A549 (cell line): ENCODE measurements at places on chromosomes 7 and 10.
A peak's percentile ranks its signal among the peaks of the same experiment; 100 is the strongest.

DNA sequence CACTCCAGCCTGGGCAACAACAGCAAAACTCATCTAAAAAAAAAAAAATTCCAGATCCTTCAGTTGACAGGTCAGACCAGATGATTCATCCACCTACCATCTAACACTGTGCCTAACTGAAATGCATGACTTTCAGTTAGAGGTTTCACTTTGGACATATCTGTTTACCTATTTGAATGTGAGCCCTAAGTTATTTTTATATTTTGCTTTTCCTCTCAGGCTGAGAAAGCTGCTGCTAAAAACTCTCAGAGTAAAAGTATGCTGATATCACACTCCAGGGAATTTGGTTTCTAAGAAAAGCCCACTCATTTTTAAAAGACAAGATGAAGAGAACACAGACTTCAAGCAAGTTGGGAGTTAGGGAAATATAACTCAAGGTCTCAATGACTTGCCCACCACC, 126.0 kb downstream of the SGMS1 start:
- peak; percentile 2 for DNase-seq

DNA sequence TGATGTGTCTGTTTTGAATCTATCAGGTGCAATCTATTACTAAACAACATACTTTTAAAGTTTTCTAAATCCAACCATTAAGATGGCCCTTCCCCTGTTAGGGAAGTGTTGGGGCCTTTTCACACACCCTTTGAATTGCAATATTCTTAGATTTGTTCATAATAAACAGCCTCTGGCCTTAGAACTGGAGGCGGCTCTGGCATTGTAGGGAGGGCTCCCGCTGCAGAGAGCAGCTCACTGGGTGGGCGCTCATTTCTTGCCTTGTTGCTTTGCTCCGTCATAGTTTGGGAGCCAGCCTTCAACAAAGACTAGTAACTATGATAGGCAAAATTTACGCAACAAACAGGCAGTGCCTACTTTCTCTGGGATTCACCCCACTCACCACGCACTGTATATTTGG, 4.2 kb upstream of the HOXA10 start:
- no peak for DNase-seq

GRCh38 chr10:36066102-36066501, 424.0 kb upstream of the FZD8 start:
- no peak for DNase-seq

- no peak for DNase-seq
These were observed 39.3 kb downstream of the RABGEF1 start for GRCh38 chr7:66779669-66780409.

- no peak for DNase-seq
These were observed 38.1 kb downstream of the TSPAN12 start for GRCh38 chr7:120819861-120820260.

GRCh38 chr10:123945325-123945920, 53.8 kb upstream of the CPXM2 start:
- peak; percentile 29 for DNase-seq

DNA sequence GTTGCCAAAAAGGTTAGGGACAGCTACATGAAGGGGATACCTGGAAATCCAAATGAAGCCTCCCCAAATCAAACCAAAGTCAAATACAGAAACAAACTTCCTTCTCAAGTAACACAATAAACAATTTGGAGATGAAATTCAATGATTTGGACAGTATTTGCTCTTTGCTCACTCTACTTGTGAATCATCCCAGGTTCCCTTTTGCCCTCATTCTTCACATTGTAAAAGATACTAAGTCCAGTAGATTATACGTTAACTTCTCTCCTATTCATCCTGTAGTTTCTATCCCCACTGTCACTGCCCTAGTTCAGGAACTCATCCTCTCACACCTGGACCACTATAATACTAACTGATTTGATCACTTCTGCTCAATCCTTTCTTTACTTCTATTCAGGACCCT, 28.3 kb downstream of the FZD1 start:
- DNase-seq, result no peak

DNA sequence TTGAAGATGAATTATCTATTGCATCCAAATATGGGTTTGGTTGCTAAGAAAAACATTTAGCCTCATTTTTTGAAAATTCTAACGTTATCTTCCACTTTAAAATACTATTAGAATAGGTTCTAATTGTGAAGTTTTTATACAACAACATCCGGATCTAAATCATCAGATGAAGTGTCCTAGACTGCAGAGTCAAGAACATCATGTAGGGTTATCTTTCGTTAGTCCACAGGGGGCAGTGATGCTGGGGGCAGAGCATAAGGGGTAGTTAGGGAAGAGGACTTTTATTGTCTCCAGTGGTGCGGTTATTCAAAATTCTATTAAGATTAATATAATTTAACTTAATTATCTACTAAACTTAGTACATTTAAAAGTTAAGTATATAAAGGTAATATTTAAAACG, 990.6 kb upstream of the PHF14 start:
- no peak for DNase-seq

DNA sequence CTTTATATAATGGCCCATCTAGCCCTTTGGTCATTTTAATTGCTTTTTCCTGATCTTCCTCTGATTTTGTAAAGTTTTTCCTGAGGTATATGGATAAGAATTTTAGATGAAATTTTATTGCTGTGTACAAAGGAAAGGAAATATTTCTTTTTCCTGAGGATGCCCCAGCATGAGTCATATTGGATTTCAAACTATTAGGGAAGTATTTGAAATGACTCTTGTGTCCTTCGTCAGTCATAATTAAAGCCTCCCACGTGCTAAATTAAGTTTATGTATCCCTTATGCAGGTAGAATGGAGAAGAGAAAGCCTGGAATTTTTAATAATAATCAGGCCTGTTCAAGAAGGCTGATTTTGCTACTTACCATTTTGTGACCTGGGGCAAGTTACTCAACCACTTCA, 82.6 kb upstream of the GLI3 start:
- DNase-seq, result no peak

DNA sequence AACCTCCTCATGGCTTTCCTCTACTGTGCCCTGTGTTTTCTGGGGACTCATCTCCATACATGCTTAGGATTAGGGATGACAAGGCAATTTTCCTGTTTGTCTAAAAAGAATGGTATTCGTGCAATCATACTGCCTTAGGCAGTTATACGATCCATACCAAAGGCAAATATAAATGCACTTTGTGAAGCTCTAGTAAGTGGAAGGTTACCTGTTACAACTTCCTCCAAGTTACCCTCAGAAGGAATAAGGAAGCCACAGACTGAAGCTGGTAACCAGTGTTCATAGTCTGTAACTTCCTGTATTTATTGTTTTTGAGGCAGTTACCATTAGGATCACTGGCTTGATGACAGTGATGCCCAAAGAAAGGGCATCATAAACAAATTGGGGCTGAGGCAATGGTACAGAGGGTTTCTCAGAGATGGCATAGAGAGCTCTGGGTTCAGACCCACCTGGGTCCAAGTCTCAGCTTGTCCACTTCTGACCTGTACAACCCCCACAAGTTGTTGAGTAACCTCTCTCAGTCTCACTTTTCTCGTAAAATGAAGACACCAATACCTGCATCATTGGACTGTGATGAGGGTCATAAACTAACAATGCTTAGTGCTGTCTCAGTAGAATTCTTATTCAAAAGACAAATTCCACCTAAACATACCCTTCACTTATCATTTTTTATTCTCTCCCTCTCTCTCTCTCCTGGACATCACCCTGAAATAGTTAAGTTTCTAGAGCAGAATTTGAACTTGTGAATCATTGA, 138.2 kb downstream of the ELMO1 start:
- no peak for DNase-seq

DNA sequence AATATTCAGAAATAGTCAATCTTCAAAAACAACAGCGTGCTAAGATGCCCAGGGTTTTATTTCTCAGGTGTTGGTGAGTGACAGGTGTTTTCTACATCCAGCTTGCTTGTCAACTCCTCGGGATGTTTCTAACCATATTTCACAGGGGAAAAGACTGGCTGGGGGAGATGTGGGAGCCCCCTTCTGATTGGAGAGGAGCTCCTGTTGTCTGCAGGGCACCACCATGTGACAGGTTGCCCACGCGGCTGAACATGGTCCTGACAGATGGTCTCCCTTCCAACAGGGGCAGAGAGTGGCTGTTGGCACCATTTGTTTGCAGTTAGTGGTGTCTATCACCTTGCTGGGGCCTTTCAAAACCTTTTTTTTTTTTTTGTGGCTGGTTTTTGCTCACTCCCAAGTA, 16.5 kb upstream of the GPR26 start:
- DNase-seq, result no peak

GRCh38 chr10:106618646-106619045, 545.9 kb downstream of the SORCS1 start:
- no peak for DNase-seq

DNA sequence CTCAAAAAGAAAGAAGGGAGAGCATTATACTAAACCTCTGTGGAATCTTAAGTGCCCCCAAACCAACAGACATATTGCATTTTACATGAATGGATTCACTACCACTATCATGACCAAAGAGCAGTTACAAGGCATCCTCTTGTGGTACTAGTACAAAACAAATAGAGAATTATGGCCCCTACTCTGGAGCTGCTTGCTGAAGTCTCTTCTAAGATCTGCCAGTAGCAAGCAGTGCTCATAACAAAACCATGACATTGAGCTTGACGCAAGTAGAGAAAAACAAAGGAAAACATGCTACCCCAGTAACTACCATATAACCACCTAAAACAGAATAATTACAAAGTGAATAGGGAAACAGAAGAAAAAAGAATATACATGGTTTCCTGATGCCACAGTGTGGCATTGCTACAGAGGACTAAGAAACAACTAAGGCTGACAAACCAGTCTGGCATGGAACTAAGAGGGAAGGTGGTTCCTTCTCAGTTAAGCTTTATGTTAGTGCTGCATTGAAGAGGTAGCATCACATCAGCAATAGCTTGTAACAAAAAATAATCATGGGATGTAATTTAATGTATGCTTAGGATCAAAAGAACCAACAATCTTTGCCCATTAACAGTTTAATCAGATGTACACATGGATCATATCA, 150.2 kb upstream of the AGR3 start:
- DNase-seq, result no peak

GRCh38 chr10:28769091-28769604, 91.8 kb downstream of the BAMBI start:
- no peak for DNase-seq

DNA sequence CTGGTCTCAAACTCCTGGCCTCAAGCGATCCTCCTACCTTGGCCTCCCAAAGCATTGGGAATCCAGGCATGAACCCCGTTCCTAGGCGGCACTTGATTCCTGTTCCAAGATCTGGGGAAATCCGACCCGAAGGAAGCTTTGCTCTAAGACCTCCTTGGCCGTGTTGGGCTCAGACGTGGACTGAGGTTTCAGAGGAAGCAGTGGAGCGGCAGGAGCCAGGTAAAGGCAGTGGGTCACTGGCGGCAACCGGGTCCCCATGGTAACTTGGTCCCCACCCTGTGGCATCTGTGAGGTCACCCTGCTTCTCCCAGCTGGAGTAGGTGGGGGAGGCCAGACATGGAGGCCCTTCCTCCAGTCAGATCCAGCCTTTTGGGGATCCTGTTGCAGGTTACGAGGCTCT, at the start of gene TMEM270:
Gene TMEM270 (plus strand): TSS at position 301 of the 400 bp plus-strand sequence. CDS start 36 bp downstream, at position 337.
- no peak for DNase-seq

- DNase-seq, result no peak
These were observed 53.1 kb upstream of the NPS start for GRCh38 chr10:127496035-127496434.

GRCh38 chr7:69911337-69911736, 313.1 kb downstream of the AUTS2 start:
- no peak for DNase-seq

GRCh38 chr10:4701016-4701415, 125.0 kb upstream of the AKR1E2 start:
- DNase-seq, result no peak

DNA sequence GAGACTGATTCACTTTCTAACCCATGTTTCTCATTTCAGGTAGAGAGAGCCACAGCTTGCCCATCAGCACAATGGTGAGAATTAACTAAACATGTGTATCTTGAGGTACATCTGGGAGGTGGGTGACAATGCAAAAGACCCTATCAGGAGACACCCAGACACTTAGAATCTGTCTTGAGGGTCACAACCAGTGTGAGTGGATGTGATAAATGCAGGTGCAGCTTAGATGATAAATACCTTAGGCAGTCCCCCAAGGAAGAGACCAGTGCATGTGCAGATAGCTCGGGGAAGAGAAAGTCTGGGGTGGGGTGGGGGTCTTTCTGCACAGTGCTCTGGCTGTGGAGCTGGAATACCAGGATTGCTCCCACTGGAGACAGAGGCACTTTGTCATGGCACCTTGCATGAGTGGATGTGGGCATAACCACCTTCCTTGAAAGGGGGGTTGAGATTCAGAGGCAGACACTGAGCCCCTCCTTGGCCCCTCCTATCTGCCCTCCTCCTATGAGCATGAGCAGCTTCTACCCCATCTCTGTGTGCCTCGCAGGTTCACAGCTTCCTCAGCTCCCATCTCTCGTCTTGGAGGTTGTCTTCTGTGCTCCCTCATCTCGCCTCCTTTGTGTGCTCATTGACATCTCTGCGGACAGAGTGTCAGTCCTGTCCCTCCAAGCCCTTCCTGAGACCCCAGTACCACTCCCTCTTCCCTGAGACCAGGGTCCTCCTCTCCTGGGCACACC, 349.8 kb downstream of the TCERG1L start:
- DNase-seq, result no peak

GRCh38 chr10:78162853-78163252, 129.2 kb downstream of the RPS24 start:
- DNase-seq, result no peak

- DNase-seq, result peak; percentile 76
These were observed at the start of gene SFXN4 for GRCh38 chr10:119165171-119166117. Gene SFXN4 (minus strand): TSS chr10:119165714. CDS start chr10:119165647, 67 bp downstream.

- no peak for DNase-seq
These were observed 370.5 kb upstream of the BMPER start for GRCh38 chr7:33534833-33535232.

DNA sequence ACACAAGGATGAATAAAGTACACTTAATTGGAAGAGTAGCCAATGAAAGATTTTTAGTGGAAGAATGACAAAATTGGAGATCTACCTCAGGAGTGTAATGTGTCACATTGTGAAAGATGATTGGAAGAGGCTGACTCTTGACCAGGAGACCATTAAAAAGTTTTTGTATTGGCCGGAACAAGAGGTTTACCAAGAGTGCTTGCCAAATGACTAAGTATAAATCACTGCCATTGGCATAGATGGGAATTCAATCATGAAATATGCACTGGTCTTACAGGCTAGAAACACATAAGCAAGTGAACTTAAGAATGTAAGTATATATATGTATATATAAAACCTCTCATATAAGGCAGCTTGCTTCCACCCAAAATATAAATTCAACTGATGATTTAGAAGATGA, 58.7 kb upstream of the TFEC start:
- DNase-seq, result no peak

DNA sequence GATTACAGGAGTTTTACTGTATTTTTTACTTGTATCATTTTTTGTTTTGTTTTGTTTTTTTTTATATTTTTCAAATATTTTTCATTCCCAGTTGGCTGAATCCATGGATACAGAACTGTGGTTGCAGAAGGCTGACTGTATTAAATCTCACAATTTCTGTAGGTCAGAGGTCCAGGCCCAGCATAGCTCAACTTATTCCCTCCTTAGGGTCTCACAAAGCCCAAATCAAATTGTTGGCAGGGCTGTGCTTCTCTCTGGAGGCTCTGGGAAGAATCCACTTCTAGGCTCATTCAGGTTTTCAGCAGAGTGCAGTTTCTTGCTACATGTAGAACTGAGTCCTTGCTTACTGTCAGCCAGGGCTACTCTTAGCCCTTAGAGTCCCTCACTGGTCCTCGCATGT, 22.6 kb downstream of the TSPAN14 start:
- no peak for DNase-seq

GRCh38 chr7:51188987-51189386, 127.6 kb downstream of the COBL start:
- DNase-seq, result no peak
